ENCODE measurements at places on chromosomes 6 and 20. TPM values are rescaled to one million over a fixed set of nuclear protein-coding genes. Genes with fewer than 3 reads are reported as not detected.

- H3K36me3 ChIP-seq, result no peaks in the 10 kb centered on the region
- H3K4me1 ChIP-seq, result no peaks in the 10 kb centered on the region
- no peak overlapping the region for H3K27ac ChIP-seq
- H3K27me3 ChIP-seq, result no peaks in the 10 kb centered on the region
Observed at GRCh38 chr6:76694795-76695194, 622.3 kb upstream of the IMPG1 start.

DNA sequence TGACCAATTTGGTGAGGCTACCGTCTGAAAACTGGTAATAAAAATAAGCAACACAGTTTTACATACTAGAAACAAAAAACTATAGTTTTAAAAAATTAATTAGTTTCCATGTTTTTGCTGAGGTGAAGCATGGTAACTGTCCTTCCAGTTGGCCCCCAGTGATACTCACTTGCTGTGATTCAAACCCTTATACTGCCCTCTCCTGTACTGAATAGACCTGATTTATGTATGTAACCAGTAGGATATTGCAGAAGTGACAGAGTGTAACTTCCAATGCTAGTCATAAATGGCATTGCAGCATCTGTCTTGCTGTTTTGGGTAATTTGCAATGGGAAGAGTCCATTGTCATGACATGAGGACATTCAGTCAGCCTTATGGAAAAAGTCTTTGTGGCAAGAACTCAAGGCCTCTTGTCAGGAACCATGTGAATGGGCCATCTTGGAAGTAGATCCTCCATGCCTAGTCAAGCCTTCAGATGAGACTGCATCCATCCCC, 8.9 kb upstream of the CHD6 start:
- no peak for DNase-seq
- H3K36me3 ChIP-seq, result no peaks in the 10 kb centered on the region
- H3K27ac ChIP-seq, result no peak overlapping the region
- H3K27me3 ChIP-seq, result no peaks in the 10 kb centered on the region
- no peaks in the 10 kb centered on the region for H3K4me1 ChIP-seq
- no peak overlapping the region for H3K4me3 ChIP-seq

GRCh38 chr6:74128536-74128935, 432.5 kb downstream of the CD109 start:
- H3K4me3 ChIP-seq, result no peak overlapping the region
- H3K27me3 ChIP-seq, result no peaks in the 10 kb centered on the region
- no peak overlapping the region for H3K27ac ChIP-seq
- H3K4me1 ChIP-seq, result no peaks in the 10 kb centered on the region

DNA sequence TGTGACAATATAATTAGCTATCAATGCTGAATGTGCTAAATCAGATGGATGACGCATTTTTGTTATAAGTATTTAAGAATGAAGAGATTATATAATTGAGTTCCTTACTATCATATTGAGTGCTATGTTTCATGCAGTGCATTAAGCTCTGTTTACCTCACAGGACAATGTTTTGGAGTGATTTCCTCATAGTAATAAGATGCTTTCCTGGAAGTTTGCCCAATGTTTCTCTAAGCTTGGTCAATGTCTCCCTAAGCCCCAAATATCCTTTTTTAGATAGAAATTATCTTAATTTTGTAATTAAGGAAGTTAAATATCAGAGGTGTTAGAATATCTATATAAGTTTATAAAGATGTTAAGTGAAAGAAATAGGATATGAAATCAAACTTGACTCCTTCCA, 489.6 kb downstream of the MMUT start:
- H3K27me3 ChIP-seq, result no peaks in the 10 kb centered on the region
- H3K27ac ChIP-seq, result no peak overlapping the region
- H3K4me3 ChIP-seq, result no peak overlapping the region
- DNase-seq, result no peak
- H3K36me3 ChIP-seq, result no peaks in the 10 kb centered on the region

GRCh38 chr20:47272893-47273590, 83.5 kb downstream of the ZMYND8 start:
- peaks cover 40% of the 10 kb centered on the region for H3K4me1 ChIP-seq
- DNase-seq, result no peak
- peaks cover 69% of the 10 kb centered on the region for H3K36me3 ChIP-seq
- H3K27me3 ChIP-seq, result no peaks in the 10 kb centered on the region

DNA sequence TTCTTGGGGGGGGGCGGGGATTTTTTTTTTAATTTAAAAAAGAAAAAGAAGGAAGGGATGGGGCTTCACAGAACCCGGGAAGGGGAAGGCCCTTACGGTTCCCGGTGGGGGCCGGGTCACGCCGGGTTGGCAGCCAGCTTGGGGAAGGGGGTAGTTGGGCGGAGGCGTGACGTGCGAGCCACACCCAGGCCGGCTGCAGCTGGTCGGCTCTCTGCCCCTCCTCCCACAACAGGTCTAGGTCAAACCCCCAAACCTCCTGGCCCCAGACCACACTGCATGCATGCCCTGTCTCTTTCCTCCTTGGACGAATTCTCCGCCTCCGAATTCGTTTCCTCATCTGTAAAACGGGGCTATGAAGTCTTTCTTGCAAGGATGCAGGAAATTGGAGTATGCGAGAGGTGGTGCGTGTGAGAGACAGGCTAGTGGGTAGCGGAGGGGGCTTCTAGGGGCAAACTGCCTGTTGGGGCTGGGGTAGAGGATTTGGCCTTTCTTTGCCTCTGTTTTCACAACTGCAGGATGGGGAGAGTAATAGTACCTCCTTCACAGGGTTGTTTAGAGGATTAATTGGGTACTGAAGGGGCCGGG, 828 bp downstream of the HCK start:
- H3K4me1 ChIP-seq, result peaks cover 12% of the 10 kb centered on the region
- H3K36me3 ChIP-seq, result no peaks in the 10 kb centered on the region

DNA sequence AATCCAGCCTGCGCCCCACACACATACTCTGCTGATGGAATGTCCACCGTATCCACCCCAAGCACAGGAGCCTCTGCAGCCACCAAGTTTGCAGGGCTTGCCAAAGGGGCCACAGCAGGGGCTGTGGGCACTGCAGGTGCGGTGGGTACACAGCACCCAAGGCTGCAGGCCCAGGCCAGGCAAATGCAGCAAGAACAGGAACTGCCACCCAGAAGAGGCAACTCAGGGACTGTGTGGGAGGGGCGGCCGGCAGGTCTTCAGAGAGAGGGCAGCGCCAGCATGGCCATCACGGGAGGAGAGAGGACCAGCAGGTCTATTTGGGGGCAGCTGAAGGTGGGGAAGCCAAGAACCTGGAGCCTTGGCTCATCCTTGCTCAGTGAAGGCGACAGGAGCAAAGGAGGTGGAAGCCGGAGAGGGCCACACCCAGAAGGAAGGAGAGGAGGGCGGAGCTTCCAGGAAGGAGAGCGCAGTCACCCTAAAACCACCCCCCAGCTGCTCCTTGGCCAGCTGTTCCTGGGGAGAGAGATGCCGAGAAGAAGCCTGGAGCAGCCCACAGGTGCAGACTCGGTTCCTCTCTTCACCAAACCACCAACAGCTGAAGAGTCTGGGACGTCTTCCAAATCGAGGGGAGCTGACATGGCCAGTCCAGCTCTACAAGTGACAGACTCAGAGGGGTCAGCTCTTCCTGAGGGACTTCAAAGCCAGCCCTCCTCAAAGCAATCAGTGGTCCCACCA, 265.1 kb upstream of the CDYL start:
- no peaks in the 10 kb centered on the region for H3K4me1 ChIP-seq

DNA sequence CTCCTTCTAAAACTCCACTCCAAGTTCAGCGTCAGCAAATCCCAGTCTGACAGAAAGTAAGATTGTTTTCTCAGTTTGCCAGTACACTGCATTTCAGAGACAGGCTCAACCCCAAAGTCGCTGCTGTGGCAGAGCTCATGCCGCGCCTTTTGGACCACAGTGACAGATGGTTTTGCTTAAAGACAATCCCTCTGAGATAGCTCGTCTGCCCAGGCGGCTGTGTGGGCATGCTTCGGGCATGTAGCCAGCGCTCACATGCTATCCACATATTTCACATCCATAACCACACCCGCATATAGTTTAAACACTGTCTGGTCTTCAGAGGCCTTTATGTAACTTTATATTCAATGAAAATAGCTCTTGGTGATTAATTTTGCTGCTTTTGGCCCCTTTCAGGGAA, 14.7 kb upstream of the PXDC1 start:
- H3K4me3 ChIP-seq, result no peak overlapping the region
- no peaks in the 10 kb centered on the region for H3K27me3 ChIP-seq
- no peak overlapping the region for H3K27ac ChIP-seq

- H3K27me3 ChIP-seq, result peaks cover 4% of the 10 kb centered on the region
- DNase-seq, result no peak
- H3K4me1 ChIP-seq, result peaks cover 6% of the 10 kb centered on the region
Observed at GRCh38 chr6:77470983-77471382, 7.7 kb upstream of the HTR1B start.

- H3K4me1 ChIP-seq, result peaks cover 8% of the 10 kb centered on the region
- no peak for DNase-seq
- no peak overlapping the region for H3K27ac ChIP-seq
- no peaks in the 10 kb centered on the region for H3K27me3 ChIP-seq
- H3K4me3 ChIP-seq, result no peak overlapping the region
- H3K36me3 ChIP-seq, result no peaks in the 10 kb centered on the region
Observed at GRCh38 chr6:119713903-119714302, 364.3 kb upstream of the MAN1A1 start.

GRCh38 chr20:44780226-44780625, 30.1 kb downstream of the RIMS4 start:
- H3K4me3 ChIP-seq, result no peak overlapping the region
- H3K27me3 ChIP-seq, result no peaks in the 10 kb centered on the region
- no peak overlapping the region for H3K27ac ChIP-seq
- H3K36me3 ChIP-seq, result no peaks in the 10 kb centered on the region
- DNase-seq, result no peak

DNA sequence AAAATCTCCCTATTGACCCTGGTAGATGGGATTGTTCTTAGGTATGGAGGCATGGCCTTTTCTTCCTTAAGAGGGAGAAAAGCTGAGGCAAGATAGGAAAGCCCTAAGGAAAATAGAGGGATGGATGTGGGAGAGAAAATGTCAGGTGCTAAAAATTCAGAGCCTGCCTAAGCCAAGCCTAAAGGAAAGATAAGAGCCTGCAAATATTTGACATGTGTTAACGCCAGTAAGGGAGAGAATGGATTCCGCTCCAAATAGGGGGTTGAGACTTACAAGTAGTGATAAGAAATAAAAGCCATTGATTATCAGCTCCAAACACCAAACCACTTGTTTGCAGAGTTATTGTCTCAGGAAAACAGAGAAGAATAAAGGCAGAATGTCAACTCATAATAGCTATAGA, 533.6 kb downstream of the PTPRT start:
- no peaks in the 10 kb centered on the region for H3K4me1 ChIP-seq
- H3K27me3 ChIP-seq, result no peaks in the 10 kb centered on the region
- no peak for DNase-seq
- H3K27ac ChIP-seq, result no peak overlapping the region
- H3K4me3 ChIP-seq, result no peak overlapping the region
- H3K36me3 ChIP-seq, result no peaks in the 10 kb centered on the region

DNA sequence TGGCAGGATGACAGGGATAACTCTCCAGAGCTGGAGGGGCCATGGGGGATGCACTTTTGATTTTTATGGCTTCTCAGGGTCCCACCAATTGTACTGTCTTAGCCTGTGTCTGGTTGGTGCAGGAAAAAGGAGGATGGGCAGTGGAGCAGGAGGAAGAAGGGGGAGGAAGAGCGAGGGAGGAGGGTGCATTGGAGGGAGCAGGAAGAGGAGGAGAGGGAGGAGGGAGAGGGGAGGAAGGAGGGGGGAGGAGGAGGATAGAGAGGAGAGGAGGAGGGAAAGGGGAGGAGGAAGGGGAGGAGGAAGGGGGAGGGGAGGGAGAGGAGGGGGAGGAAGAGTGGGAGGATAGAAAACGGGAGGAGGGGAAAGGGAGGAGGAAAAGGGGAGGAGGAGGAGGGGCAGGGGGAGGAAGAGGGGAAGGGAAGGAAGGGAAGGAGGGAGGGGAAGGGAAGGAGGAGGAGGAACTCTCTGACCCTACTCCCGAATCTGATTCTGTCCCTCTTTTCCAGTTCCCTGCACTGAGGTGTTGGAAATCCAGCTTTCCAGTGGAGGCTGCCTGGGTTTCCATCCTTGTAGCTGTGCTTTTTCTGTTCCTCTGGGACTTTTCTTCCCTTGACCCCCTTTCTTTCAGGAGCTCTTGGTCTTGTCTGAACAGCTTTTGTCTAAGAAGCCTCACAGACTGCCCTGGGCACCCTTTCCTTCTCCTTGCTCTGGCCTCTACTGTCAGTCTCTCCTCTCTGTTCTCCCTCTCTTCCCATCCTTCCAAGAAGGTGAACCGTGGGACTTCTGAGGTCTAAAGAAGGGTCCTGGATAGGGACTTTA, 149.4 kb downstream of the DHX35 start:
- H3K4me3 ChIP-seq, result no peak overlapping the region
- no peak for DNase-seq
- H3K4me1 ChIP-seq, result no peaks in the 10 kb centered on the region
- H3K27me3 ChIP-seq, result peaks cover 43% of the 10 kb centered on the region

DNA sequence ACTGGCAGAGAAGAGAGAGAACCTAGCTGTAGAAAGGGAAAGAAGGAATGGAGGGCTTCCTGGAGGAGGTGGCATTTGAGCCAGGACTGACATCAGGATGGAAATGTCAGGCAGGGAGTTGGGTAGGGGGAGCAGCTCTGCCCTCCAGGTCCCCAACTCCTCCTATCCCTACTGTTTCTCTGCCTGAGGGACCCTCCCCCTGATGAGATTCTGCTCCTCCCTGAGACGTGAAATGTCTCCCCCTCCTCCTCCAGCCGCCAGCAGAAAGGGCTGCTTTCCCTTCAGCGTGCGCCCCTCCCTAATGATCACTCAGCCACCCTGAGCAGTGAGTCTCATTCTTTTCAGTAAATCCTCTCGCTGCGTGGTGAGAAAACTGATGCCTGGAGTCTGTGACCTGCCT, 40.6 kb downstream of the HLA-DPB1 start:
- peaks cover 44% of the 10 kb centered on the region for H3K27me3 ChIP-seq
- no peak for DNase-seq
- peaks cover 8% of the 10 kb centered on the region for H3K4me1 ChIP-seq
- no peak overlapping the region for H3K4me3 ChIP-seq
- H3K36me3 ChIP-seq, result no peaks in the 10 kb centered on the region

CST11 gene
- total RNA-seq, result not detected

PRR18 gene
- total RNA-seq, result 0.59 TPM

TEAD3 gene
- total RNA-seq, result 17.0 TPM

C6orf141 gene
- total RNA-seq, result 4.1 TPM

XPO5 gene
- total RNA-seq, result 29.9 TPM

PTCRA gene
- total RNA-seq, result 9.8 TPM

PPP1R3G gene
- 0.41 TPM for total RNA-seq

Data from lower lobe of right lung (tissue), 2 donors.